ENCODE measurements at places on chromosomes 5 and 9.

DNA sequence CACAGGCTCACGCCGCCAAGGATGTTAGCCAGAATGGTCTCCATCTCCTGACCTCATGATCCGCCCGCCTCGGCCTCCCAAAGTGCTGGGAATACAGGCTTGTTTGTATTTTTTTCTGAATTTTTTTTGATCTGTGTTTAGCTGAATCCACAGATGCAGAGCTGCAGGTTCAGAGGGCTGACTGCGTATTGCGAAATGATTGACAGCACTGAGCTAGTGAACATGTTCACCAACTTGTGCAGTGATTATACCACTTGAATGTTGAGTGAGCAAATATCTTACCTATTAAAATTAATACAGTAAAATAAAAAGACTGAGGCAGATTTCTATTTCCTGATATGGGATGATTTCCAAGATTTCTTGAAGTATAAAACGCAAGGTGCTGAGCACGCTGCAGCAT, 123.1 kb upstream of the PHYKPL start:
- DNase-seq: no peak

GRCh38 chr9:129506892-129507291, 114.0 kb downstream of the C9orf50 start:
- DNase-seq: no peak

DNA sequence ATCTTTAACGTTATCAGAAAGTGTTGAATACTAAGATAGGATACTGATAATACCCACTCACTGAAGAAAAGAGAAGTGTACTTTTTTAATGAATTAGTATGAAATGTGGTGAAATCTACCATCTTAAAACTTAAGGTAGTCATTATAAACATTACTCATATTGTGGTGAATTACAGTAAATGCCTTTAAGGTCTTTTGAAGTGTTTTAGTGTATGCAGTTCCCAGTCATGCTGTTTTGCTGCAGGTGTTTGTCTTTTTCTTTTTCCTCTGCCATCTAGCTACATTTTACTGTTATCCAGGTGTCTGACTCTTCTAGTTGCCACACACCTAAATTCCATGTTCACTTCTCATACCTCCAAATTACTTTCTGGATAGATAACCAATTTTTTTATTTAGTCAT, 72.6 kb downstream of the ERMP1 start:
- no peak for DNase-seq

- no peak for DNase-seq
Observed at GRCh38 chr5:63961598-63962161, 565 bp downstream of the HTR1A start.

DNA sequence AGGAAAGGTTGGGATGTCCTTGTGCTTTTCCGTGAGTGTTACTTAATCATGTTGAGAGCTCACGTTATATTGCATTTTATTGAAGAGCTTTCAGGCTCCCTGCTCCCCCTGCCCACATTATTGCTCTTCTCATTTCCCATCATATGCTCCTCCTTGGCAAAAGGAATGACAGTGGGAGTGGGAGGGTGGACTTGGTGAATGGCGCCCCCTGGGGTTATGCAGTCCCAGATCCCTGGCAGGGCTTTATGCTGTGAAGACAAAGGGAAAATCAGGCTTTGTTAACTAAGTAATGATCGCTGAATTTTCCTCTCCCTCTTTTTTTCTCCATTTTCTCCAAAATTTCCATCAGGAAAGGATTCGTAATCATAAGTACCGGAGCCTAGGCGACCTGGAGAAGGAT, 166.6 kb downstream of the SMARCA2 start:
- no peak for DNase-seq

DNA sequence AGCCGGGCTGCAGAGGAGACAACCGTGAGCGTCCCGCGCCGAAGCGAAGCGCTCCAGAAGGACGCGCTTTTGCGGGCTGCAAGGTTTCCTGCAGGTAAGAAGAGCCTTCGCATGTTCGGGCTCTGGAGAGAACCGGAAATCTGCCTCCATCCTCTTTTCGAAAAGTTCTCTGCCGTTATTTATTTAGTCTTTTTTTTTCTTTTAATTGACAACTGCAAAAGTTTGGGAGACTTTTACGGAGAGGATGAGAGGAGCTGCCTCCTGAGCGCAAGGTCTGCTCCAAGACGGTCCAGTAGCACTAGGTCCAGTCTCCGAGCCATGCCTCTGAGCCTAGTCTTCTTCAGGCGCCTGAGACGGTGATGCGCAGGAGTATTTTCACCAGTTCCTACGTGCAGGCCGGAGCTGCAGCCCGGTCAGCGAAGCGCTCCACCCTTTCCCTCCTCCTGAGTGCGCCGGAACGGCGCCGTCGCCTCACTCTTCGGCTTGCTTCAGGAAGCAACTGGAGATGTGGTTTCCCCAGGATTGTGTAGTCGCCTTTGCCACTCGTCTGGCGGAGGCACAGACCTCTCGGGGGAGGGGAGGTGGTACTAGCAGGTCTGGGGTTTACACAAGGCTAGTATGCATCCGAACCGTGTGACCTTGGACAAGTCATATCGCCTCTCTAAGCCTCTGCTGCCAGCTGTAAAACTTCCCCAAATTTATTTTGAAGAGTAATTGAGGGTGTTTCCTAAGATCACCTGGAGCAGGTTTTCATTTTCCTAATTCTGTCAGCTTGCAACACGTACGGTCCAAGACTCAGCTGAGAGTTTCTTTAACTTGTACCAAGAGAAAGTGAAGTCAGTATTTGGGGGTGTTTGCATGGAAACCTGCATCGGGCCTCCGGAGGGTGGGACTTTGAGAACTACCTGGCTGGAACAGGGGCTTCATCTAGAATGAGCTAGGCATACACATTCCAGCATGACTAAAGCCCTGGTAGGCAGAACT, 4.5 kb downstream of the POU4F3 start:
- DNase-seq: no peak

DNA sequence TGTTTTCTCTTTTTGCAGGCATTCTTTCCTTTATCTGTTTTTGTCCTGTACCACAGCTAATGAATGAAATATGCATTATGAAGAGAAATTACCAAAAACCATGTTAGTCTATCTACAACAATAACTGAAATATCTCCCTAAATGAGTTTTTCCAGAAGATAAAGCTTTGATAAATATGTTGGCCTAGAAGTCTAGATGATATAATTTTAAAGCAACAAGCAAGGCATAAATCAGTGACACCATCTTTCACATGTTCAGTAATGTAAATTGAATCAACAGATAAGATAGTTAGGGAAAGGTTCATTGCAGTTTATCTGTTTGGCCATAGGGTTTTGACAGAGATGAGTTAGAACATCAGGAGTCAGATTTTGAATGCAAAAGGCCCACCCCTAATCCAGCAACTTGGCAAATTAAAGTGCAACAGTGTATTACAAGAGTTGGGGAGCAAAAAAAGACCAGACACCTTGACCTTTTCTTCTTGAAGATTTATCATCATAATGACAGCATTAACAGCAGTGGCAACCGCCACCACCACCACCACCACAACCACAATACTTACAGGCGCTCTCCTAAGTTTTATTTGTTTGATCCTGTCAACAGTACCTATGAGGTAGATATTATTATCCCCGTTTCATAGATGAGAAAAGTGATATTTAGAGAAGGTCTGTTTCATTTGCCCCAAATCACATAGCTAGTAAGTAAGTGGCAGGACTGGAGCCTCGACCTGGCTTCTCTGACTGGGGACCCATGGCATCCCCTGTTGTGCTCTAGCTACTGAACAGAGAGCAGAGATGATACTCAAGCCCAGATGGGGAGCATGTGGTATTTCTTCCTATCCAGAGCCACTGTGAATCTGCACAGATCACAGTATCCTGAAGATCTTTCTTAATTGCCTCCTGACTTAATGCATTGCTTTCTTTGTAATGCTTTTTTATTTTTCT, 122.8 kb upstream of the DHFR start:
- no peak for DNase-seq

DNA sequence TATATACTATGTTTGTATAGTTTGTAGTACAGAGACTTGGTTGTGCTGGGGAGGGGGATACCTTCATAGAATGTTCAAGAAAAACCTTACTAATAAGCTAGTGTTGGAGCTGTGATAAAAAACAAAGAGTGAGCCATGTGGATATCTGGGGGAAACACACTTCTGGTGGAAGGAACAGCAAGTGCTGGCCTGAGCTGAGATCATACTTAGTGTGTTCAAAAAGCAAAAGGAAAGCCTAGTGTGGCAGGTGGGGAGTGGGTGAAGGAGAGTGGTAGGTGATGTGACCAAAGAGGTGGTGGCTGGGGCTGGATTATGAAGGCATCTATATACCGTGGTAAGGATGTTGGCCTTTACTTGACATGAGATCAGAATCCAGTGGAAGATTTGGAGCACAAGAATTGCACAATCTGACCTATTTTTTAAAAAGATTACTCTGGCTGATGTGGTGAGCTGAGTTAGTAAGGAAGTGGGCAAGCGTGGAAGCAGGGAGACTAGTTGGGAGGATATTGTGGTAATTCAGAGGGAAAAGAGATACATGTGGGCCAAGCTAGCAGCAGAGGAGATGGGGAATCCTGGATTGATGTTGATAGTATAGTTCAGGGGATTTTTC, 26.6 kb downstream of the PALM2AKAP2 start:
- DNase-seq: no peak

- DNase-seq: no peak
Observed at GRCh38 chr9:79057576-79057975, 514.2 kb upstream of the TLE4 start.

GRCh38 chr5:110549301-110549700, 177.2 kb downstream of the TMEM232 start:
- no peak for DNase-seq

- no peak for DNase-seq
Observed at GRCh38 chr9:120567874-120568273, 12.1 kb downstream of the CDK5RAP2 start.

GRCh38 chr9:81649475-81650240, 39.7 kb downstream of the TLE1 start:
- DNase-seq: no peak

DNA sequence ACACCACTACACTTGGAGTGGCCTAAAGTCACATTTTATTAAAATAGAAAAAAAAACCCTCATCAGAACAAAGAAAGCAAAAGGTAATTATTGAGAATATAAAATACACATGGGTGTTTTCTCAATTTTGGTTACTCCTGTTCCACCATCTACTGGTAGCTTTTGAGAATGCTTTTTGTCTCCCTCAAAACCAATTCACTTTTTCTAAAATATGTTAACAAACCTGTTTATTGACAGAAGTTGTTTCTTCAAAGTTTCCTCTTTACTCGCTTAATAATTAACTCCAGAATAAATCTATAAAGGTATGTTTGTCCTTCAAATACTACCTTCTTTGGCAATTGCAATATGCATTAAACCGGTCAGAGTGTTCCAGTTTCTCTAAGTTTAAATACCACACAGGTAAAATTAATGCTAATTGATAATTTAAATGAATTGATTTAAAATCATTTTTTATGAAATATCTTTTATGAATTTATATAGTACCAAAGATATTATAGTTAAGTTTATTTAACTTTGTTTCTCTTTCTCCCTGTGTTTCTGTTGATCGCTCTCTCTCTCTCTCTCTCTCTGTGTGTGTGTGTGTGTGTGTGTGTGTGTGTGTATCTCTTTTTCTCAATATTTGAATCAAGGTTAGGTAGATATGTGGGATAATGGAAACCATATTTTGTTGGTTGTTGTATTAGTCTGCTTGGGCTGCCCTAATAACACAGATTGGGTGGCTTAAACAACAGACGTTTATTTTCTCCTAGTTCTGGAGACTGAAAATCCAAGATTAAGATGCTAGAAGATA, 487.4 kb downstream of the PRDM9 start:
- no peak for DNase-seq

DNA sequence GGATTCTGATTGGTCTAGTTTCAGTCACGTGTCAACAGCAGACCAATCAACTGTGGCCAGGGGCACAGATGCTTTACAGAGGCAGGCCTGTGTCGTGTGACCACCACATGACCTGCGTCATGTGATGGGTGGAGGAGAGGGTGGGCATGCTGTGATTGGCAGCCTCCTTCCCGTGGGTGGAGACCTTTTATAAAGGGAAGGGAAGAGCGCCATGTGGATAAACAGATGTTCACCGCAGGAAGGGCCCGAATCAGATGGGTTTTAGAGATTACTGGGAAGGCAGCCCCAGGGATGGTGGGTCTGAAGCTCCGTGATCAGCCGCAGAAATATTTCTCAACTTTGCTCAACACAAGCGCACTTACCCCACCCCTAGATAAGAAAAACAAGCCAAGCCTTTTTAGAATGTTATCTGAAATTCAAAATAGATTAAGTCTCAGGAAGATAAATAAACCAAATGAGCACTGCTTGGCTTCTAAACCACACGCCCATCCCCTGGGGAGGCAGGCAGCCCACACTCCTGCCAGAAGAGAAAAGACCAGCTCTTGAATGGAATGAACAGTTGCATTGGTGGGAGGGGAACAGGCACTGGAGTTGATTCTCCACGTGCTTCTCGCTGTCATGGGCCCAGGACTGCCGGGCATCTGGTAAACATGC, 43.6 kb downstream of the ROPN1L start:
- DNase-seq: no peak

DNA sequence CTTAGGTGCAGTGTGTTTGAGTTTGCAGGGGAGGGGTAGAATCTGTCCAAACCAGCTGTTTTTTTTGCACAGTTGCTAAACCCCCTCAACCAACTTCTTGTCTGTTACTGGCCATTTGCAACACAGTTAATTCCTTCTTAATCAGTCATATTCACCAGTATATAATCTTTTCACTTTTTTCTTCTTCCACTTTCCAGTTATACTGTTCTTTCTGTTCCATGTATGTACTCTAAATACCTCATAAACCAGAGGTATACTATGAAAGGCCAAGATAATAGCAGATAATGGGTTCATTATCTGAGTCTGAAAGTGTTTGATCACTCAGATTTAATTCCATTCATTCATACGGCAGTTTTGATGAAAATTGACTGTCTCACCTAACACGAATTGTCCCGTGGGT, 11.1 kb downstream of the SMAD5 start:
- no peak for DNase-seq

- DNase-seq: no peak
Observed at GRCh38 chr5:170154744-170155143, 49.0 kb downstream of the FOXI1 start.

GRCh38 chr9:109627042-109627441, 128.9 kb upstream of the PTPN3 start:
- DNase-seq: no peak

DNA sequence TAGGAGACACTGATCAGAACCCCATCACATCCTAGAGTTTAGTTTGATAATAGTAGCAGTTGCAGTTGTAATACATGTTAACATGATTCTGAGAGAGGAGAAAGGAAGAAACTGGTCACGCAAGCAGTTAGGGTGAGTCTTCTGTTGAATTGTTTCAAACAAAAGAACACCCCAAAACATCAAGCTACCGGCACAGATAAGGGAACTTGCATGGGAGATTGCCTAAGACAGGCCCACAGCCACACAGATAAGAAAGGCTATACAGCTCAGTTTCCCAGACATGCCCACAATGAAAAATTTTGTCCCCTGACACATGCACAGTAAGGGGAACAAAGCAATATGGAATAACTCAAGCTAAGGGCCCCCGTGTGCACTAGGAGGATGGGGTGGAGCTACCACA, 15.9 kb downstream of the HSPB3 start:
- no peak for DNase-seq

DNA sequence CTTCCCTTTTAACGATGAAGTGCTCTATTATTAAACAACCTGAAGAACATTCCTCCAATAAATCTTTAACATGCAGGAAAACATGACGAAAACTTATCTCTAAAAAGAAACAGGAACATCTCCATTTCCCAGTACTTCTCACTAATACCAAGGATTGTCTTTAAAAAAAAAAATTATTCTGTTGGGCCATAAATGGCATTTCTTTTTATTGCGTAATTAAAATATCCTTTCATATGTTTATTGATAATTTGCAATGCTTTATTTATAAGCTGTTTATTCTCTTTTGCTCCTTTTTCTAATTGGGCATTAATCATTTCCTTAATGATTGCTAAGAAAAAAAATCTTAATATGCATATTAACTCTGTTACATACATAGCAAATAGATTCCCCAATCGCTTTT, 18.9 kb downstream of the LIFR start:
- no peak for DNase-seq

GRCh38 chr9:82149501-82149946, 161.0 kb downstream of the SPATA31D1 start:
- no peak for DNase-seq
